ENCODE measurements at places on chromosomes 1 and 21. TPM values are rescaled to one million over a fixed set of nuclear protein-coding genes. Genes with fewer than 3 reads are reported as not detected.

- DNase-seq = no peak
Measured at GRCh38 chr1:119331915-119332314, 36.7 kb upstream of the HAO2 start.

GRCh38 chr21:39688010-39688409, 57.0 kb upstream of the IGSF5 start:
- DNase-seq = no peak

- no peak for DNase-seq
Measured at GRCh38 chr1:161206411-161207140, 4.4 kb downstream of the NDUFS2 start.

GRCh38 chr1:59520827-59521418, 224.0 kb downstream of the FGGY start:
- no peak for DNase-seq

DNA sequence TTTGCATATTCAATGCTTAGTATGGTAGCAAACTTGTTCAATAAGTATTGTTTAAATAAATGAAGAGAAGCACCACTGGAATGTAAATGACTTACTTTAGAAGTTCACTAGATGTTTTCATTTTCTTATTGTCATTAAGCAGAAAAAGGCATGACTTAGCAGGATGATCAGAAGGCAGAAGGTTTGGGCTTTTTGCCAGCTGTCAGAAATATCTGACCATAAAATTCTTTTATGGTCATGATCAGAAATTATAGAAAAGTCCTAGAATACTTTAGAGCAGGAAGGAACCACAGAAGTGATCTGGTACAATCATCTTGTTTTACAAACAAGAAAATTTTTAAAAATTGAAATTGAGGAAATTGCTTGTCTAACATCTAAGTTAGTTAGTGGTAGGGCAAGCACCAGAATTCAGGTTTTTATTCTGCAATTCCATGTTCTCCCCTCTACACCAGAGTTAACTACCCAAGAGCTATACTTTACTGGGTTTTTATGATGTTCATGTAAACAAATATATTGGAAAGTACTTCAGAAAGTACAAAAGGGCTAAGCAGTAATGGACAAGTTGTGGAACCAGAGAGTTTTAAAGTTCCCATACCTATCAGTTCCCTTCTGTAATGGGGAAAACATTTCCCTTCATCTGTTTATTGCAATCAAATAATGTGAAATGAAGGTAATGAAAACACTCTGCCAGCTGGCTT, 10.1 kb downstream of the FMO5 start:
- DNase-seq = no peak

GRCh38 chr1:170071378-170071777, 3.1 kb downstream of the KIFAP3 start:
- no peak for DNase-seq

GRCh38 chr1:39959651-39960333, 4.8 kb downstream of the MFSD2A start:
- no peak for DNase-seq

GRCh38 chr1:235557495-235557894, 53.2 kb upstream of the B3GALNT2 start:
- peak; percentile 84 for DNase-seq

DNA sequence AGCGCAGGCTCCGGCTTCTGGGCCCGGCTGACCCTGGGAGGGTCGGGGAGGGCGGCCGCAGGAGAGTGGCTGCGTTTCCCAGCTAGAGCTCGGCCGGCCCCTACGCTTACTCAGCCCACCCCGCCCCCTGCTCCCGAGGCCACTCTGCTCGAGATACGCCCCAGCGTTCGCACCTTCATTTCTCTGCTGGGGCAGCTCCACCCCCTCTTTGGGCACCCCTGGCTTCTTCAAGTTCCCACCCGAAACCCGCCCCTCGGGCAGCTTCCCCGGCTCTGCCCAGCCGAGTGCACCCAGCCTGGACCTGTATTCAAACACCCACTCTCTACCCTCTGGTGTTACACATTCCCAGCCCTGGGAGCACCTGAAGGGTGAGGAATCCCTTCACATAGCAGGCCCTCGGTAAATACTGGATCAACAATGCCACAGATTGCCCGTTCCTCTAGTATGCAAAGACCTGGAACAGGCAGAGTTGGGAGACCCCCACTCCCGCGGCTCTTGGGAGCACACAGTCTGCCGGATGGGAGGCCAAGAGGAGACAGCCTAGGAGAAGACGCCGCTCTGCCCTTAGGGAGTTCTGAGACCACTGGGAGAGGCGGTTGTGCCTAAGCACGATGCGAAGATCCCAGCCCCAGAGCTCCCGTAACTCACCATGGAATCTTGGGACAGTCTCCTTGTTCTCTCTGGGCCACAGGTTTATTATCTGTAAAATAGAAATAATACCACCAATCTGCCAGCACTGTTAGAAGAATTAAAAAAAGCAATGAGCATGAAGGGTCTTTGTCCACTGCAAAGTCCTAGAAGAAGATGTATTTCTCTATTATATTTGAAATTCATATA, 566 bp upstream of the PAQR7 start:
- DNase-seq = no peak

GRCh38 chr1:1550591-1551432, 10.4 kb upstream of the TMEM240 start:
- no peak for DNase-seq

- peak; percentile 16 for DNase-seq
Measured at GRCh38 chr1:227317523-227318015, 723 bp downstream of the CDC42BPA start.

DNA sequence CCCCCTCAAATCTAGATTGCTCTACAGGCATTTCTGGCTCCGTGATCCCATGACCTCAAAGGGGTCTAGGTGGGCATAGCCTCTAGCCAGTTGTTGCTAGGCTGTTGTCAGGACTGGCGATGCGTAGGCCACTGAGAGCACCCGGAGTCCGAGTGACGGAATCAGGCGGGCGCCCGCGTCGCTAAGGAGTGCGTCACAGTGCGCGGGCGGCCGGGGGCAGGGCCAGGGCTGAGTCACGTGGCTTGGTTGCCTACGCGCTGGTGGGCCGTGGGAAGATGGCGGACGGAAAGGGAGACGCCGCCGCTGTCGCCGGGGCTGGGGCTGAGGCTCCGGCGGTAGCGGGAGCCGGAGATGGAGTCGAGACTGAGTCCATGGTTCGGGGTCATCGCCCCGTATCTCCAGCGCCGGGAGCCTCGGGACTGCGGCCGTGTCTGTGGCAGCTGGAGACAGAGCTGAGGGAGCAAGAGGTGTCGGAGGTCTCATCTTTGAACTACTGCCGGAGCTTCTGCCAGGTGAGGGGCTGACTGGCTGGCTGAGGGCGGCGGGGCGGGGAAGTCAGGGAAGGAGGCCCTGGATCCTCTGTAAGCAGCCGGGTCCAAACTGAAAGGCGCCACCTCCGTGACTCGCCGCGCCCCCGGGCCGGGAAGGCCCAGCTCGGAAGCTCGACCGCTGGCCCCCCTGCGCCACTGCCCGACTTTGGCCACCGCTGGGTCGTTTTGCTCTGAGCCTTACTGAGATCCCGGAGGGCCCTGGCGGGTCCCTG, at the start of gene RLF:
RLF (plus strand) TSS at position 263 of the 763 bp plus-strand sequence; CDS start at position 276, 13 bp downstream.
- DNase-seq = peak; percentile 93

DNA sequence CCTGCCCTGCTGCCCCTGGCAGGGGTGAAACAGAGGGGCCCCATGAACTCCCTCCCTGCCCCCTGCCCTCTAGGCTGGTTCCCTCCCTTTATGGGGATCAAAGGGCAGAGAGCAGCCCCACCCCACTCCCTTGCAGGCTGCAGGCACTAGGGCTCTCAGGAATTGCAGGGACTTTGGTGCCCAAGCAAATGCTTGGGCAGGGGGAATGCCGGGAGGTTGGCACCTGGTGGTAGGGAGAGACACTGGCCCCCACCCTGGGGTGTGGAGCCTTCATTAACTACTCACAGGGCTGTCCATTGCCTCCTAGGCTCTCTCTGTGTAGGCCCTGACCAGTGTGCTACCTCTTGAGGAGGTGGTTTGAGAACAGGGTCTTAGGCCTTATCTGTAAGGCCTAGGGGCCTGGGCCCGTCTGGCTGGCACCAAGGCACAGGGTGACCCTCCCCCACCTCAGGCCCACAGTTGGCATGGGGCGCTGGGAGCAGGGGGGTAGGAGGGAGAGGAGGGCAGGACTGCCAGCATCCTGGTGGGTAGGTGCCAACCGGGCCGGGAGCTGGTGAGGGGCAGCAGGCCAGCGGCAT, 4.7 kb downstream of the ZBTB7B start:
- DNase-seq = no peak

DNA sequence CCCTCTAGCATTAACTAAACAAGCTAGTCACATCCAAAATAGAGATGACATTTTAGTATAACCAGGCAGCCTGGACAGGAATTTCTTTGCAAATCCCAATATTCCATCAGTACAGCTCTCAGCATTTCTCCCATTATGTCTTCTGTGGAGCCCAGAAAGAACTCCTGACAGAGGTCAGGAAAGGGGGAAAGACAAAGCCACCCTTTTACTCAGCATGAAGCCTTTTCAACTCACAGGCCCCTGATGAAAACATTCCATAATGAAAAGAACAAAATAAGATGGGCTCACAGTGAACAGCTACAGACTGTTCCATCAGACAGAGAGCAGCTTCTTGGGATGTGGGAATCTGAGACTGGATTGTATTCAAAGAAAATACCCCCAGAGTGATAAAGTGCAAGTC, 80.6 kb downstream of the TEX35 start:
- DNase-seq = no peak

GRCh38 chr1:5744911-5745799, 247.1 kb downstream of the NPHP4 start:
- DNase-seq = no peak

DNA sequence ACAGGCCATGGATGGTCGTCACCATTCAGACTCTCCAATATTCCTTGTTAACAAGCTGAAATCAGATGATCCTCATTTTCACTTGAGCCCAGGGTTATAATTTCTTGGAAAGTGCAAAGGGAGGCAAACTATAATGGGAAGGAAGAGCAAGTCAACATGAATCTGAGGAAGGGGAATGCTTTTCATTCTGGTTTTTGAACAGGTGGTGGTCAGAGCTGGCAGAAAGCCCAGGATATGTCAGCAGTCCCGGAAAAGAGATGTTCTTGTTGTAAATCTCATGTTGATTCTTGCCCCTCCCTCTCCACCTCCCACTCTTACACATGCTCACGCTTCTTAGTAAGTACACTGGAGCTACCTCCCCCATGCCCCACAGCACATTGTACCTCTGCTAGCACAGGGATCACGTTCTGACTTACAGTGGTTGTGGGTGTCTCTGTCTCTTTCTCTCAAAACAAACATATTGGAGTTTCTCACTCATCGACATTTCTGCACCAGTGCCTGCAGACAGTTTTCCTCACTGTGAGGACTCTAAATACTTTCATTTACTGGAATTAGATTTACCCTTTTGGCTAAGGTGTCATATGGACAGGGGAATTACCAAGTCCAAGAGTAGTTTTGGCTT, 77.6 kb downstream of the XCL2 start:
- peak; percentile 20 for DNase-seq

- DNase-seq = no peak
Measured at GRCh38 chr1:26950602-26951001, 9.7 kb downstream of the KDF1 start.

- no peak for DNase-seq
Measured at GRCh38 chr1:42801832-42802473, 15.0 kb upstream of the ERMAP start.

- DNase-seq = peak; percentile 63
Measured at GRCh38 chr1:29801003-29801402, 564.7 kb downstream of the PTPRU start.

- DNase-seq = no peak
Measured at GRCh38 chr1:164479242-164479641, 79.7 kb upstream of the PBX1 start.

DNA sequence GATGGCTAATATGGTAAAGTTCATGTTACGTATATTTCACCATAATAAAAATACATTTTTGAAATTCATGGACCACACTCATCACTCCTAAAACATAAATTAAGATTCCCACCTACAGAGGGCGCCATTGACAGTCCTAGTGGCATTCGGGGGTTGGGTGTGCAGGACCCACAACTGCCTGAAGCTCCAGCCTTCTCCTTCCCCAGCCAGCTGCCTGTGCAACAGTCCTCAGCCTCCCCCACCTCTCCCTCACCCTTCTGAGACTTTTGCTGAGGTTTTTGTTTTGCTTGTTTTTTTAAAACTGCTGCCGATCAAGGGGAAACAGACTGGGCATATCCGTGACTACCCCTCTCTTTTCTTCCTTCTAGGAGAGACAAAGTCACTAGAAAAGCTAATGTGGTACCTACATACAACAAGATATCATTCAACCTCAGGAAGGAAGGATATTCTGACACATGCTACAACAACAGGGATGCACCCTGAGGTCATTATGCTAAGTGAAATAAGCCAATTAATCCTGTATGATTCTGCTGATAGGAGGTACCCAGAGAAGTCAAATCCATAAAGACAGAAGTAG, 9.2 kb upstream of the EVA1C start:
- no peak for DNase-seq

DNA sequence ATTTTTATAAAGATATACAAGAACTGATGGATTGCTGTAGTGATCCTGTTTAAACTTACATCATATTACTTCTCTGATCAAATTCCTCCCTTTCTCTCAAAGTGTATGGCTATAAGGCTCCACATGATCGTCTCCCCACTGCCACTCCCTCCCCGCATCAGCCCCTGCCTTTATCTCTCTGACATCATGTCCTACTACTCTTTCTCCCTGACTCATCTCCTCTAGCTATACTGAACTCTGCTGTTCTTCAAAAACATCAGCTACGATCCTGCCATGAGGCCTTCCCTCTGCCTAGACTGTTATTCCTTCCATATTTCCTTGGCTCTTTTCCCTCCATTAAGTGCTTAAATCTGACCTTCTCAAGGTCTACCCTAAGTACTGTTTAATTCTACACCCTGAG, 22.8 kb downstream of the HFM1 start:
- DNase-seq = no peak

Gene CFHR4
- total RNA-seq = not detected

Gene LRRC52
- total RNA-seq = not detected

Gene HPDL
- total RNA-seq = 0.62 TPM

Gene MSH4
- total RNA-seq = 0.39 TPM

Gene FAM3B
- 1.7 TPM for total RNA-seq

Gene RC3H1
- 30.9 TPM for total RNA-seq

Gene TNFRSF9
- 0.29 TPM for total RNA-seq

Gene RBP7
- 19.2 TPM for total RNA-seq

Gene GPR52
- total RNA-seq = 2.0 TPM

Gene B3GALT6
- 17.6 TPM for total RNA-seq

Gene INSRR
- total RNA-seq = not detected

Gene KISS1
- total RNA-seq = not detected

Gene MCOLN2
- 0.44 TPM for total RNA-seq

Gene NTMT2
- total RNA-seq = not detected

Gene OPRD1
- not detected for total RNA-seq

Gene LRRN2
- not detected for total RNA-seq

Gene A3GALT2
- not detected for total RNA-seq

Gene KLHL12
- total RNA-seq = 11.7 TPM

Gene PKP1
- total RNA-seq = 963 TPM

Gene TCEA3
- 49.1 TPM for total RNA-seq

Gene DYNLT5
- 0.97 TPM for total RNA-seq

Gene TRMT13
- total RNA-seq = 43.5 TPM

Gene RXRG
- not detected for total RNA-seq

Gene BACE2
- 26.8 TPM for total RNA-seq

Gene ZNF436
- total RNA-seq = 33.0 TPM

Gene C2CD4D
- 4.2 TPM for total RNA-seq

Gene KMO
- 0.13 TPM for total RNA-seq

Gene CSMD2
- total RNA-seq = 1.0 TPM

Measured in lower leg skin (tissue), 4 donors.